ENCODE measurements at places on chromosomes 5 and 9.

DNA sequence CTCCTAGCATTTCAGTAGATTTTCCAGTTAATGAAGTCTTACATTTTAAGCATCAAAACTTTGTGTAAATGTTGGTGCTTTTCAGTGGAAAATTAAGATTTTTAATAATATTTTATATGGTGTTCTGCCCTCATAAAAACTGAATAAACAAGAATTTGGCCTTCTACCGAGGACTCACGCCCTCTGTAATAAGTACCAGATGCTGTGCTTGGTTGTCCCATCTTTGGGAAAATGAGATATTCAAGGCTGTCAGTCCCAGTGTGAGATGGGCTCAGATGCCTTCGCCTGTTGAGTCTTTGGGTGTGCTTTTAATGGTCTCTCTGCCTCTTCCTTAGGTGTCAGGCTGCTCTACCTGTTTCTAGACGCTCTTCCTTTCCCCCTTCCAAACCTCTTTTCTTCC, 28.7 kb downstream of the GALNT12 start:
- no peak for DNase-seq

GRCh38 chr9:117718701-117719100, 14.5 kb downstream of the TLR4 start:
- no peak for DNase-seq

DNA sequence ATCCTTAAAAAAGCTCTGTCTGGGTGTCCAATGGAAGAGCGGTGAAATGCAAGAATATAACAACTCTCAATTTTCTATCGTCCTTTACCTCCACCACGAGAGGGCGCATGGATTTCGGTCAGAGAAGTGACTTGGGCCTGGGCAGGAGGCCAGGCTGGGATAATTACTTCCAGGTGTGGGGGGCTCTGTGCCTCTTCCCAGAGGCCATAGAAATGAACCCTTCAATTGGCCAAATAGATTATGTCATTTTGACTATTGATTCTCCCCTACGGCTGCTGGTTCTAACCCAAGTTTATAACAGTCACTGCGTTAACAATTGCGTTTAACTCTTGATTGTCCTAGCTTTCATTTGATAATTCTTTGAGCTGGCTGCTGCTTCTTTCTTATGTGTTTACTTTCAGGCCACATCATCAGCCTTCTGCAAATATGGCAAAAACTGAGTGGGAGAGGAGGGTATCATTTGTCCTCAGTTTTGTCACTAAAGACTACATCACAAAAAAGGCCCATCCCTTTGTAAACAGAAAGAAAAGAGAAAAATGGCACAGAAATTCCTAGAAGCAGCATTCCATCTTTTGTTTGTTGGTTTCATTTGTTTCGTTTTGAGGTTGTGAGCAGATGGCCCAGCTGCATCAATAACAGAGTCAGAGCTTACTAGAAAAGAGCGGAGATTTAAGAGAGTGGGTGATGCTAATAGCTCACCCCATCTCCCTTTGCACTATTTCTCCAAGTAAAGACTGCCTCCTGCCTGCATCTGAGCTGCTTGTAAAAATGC, 45.4 kb upstream of the ZFR start:
- peak; percentile 48 for DNase-seq

DNA sequence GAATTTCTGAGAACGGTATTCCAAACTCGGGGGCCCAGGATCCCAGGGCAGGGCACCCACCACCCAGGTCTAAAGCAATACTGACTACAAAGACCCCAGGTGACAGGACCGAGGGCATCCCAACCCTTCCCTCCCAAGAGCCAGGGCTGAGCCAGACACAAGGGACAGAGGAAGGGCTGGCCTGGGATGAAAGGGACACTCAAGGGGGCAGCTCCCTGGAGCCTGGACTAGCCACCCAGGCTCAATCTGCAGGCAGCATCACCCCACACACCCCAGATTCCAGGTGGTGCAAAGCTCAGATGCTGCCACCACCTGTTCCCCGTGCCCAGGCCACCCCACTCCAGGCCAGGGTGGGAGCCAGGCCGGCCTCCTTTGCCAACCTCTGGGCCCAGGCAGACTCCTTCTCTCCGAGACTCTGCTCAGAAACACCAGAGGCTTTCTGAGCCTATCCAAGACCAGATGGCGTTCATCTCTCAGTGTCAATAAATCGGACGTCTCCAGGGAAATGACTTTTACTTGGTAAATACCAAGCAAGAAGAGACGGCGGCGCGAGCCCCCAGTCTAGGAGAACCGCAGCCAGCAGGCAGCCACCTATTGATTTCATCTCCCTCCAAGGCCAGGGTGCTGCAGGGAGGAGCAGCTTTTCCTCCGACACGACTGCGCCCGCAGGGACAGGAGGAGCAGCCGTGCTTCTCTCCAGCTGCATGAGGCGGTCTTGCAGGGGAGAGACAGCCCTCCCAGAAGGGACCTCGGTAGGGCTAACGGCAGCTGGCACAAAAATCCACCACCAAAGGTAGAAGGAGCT, 94.1 kb upstream of the ADAMTS2 start:
- no peak for DNase-seq

- DNase-seq, result no peak
These were observed 40.8 kb upstream of the CCDC152 start for GRCh38 chr5:42715785-42716184.

DNA sequence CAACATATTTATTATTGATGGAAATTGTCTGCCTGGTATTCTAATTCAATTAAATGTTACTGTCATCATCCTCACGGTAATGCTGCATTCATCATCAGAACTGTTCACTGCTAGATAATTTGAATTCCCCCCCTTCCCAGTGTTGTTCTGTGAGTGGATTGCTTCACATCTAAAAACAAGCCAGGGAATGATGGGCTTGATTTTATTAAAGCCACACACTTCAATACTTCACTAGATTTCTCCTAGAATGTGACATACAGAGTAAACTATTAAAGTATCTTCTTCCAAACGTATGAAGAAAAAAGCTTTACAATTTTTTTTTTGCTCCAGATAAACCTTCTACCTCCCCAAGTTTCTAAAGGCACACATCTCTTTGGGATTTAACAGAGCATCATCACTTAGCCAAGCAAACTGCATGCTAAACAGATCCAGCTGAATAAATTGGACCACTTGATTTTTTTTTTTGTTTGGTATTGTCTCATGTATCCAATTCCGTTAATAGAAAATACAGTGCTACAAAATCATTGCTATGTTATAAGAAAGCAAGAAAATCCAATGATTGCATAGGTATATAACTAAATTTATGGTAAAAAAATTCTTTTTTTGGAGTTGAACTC, 692.4 kb downstream of the MTRR start:
- DNase-seq, result no peak

GRCh38 chr9:87684627-87685219, 41.2 kb upstream of the CTSL start:
- no peak for DNase-seq

DNA sequence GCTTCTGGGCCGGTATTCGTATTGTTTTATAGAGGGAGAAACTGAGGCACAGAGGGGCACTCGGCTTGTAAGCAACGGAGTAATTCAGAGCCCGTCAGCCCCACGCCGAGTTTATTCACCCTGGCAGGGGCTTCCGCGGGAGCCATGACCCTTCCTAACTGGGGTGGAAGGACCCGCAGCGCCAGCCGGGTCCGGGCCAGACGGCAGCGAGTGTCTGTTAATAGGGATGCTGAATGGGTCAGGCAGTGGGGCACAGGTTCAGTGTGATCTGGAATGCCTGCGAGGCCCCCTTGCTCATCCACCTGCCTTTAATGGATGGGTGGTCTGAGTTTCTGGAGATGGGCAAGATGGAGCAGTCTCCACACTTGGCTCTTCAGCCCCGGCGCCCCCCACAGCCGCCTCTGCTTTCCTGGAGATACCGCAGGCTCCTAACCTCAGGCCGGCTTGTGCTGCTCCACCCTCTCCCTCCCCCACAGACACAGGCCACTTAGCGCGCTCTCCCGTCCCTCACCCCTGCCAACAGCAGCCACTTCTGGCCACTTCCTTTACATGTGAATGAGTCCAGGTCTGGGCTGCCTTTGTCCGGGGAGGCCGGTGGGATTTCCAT, 147.1 kb downstream of the ERCC6L2 start:
- DNase-seq, result peak; percentile 53

GRCh38 chr5:167726642-167727041, 564.8 kb upstream of the WWC1 start:
- no peak for DNase-seq

- no peak for DNase-seq
These were observed 35.0 kb downstream of the CTNND2 start for GRCh38 chr5:11869203-11869602.

Measured in stimulated activated CD8-positive, alpha-beta memory T cell treated with anti-CD3 and anti-CD28 coated beads, Interleukin-7, amount 100 ng/mL, for 48 hours (primary cell).